ENCODE measurements at places on chromosomes 2 and 18.
A peak's percentile ranks its signal among the peaks of the same experiment; 100 is the strongest.

DNA sequence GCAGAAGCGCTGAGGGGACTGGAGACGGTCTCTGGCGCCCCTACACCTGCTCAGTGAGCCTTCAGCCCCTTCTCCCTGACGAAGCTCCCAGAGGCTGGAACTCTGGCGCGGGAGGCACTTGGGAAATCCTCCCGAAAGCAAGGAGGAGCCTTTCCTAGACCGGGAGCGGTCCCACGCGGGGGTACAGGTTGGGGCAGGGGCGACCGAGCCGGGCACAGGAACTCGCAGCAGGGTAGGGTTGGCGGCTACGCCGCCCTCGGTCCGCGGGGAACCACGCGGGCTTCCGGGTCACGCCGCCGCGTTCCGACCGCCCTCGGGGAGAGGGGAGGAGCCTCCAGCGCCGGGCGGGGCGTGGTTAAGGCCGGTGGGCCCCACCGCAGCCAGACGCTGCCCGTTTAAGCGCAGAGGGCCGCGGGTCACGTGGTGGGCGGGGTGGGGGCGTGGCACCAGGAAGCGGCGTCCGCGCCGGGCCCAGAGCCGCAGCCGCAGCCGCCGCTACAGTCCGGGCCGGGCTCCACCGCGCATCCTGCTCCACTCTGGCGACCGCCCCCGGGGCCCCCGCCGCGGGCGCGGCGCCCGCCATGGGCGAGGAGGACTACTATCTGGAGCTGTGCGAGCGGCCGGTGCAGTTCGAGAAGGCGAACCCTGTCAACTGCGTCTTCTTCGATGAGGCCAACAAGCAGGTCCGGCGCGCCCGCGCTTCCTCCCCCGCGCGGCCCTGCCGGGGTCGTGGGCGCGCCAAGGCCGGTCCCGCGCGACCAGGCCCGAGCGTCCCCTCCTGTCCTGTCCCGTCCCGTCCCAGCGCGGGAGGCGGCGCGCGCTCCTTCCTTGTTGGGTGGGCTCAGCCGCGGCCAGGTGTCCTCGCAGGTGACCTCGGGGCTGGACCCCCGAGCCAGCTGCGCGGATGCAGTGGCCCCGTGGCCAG, at the start of gene RMC1:
TSS of gene RMC1 (plus strand) at position 474 of the 925 bp plus-strand sequence. CDS start at position 582, 108 bp downstream.
- peak; percentile 57 for DNase-seq

DNA sequence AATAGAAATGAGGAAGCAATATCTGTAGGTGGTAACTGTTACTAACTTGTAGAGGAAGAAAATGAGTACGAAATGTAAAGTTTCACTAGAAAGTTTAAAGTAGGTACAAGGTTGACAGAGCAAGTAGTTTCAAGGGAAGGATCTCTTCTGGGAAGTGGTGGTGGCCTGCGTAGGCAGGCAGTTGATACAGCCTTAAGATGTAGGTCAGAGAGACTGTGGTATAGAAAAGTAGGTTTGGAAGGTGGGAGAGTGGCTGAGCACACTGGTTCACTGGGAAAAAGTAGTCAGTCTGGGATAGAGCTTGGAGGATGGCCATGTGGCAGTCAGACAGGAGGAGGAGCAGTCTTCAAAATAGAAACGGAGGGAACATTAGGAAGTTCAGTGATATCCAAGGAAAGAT, 23.5 kb downstream of the KDM3A start:
- DNase-seq, result no peak

- DNase-seq, result no peak
Measured at GRCh38 chr2:182372661-182373060, 54.2 kb downstream of the PDE1A start.

DNA sequence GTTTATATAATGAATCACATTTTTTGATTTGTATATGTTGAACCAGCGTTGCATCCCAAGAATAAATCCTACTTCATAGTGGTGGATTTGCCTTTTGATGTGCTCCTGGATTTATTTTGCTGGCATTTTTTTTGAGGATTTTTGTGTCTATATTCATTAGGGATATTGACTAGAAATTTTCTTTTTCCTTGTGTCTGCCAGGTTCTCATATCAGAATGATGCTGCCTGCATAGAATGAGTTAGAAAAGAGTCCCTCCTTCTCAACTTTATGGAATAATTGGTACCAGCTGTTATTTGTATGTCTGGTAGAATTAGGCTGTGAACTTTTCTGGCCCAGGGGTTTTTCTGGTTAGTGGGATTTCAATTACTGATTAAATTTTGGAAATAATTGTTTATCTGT, 457.4 kb upstream of the DSEL start:
- DNase-seq, result no peak

DNA sequence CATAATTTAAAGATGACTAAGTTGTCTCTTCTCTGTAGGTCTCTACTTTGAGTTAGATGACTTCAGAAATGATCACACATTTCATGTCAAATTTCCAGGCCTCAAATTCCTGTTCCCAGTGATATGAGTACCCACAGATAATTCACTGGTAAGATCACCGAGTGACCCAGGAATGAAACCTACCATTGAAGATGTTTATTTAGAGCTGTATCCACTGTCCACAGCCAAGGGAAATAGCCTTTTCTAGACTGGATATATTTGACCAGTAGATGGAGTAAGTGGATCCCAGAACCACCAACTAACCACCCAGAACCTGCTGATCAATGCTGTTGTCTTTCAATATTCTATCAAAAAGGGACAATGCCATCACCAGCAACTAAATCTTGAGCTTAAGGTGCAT, 238.8 kb downstream of the SLC8A1 start:
- no peak for DNase-seq

GRCh38 chr2:30398084-30398873, 48.8 kb upstream of the LCLAT1 start:
- no peak for DNase-seq

DNA sequence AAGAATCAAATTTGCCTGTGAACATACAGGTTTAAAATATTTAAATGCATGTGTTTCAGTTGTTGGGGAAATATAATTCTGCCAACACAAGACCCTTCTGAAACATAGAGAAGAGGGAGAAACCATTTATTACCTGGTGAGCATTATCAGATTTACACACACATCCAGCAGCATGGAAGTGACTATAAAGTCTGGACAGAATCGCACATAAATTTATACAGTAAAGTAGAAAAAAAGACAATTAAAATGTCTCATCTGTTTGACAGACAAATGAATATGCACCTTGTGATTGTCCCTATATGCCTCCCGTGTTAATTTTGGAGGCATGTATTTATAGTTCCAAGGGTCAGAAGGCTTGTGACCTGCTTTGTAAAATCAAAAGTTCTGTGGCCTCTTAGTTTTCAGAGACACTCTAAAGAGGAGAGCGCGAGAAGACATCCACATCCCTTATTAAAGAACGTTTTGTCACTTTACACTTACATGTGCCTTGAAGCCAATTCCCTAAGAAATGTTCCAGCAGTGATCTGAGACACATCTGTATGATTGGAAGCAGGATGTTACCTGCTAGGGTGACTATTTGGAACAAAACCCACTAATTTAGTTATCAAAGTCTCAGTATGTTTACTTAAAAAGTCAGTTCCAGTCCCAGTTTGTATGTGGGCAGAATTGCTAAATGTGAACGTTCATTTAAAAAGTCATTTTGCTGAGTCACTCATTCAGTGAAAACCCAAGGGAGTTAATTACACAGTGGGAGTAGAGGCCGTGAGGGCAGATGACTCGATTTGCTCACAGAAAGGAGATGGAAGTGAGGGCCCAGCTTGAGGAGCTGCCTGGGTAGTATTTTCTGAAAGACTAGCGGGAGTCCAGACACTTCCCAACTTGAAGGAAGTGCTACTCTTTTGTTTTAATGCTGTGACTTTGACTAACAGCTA, 527.6 kb upstream of the MEX3C start:
- no peak for DNase-seq

- no peak for DNase-seq
Measured at GRCh38 chr2:95269036-95269680, 5.1 kb upstream of the PROM2 start.

DNA sequence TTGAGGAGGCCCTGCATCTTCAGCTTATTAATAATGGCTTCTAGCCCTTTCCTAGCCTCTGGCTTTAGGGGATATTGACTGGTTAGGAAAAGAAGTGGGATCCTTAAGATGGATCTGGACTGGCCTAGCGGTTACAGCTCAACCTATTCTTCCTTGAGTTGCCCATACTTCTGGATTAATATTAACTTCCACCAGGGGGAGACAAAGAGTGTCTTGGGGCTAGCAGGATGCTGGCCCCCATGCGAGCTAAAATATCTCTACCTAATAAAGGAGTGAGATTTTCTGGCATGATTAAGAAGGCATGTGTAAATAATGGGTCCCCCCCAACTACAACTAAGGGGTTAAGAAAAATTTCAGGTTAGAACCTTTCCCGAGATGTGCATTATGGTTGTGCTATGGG, 23.2 kb upstream of the PLA2R1 start:
- DNase-seq, result no peak

DNA sequence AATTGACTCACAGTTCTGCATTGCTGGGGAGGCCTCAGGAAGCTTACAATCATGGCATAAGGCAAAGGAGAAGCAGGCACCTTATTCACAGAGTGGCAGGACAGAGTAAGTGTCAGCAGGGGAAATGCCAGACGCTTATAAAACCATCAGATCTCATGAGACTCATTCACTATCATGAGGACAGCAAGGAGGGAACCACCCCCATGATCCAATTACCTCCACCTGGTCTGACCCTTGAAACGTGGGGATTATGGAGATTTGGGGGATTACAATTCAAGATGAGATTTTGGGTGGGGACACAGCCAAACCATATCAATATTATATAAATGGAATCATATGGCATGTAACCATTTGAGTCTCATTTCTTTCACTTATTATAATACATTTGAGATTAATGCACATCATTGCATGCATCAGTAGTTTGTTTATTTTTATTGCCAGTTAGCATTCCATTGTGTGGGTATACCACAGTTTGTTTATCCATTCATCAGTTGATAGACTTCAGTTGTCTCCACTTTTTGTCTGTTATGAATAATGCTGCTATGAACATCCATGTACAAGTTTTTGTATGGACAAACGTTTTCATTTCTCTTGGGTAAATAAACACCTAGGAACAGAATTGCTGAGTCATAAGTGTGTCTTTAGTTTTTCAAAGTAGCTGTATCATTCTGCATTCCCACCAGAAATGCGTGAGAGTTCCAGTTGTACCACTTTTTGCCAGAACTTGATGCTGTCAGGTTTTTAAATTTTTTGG, 5.8 kb upstream of the SRBD1 start:
- DNase-seq, result no peak

DNA sequence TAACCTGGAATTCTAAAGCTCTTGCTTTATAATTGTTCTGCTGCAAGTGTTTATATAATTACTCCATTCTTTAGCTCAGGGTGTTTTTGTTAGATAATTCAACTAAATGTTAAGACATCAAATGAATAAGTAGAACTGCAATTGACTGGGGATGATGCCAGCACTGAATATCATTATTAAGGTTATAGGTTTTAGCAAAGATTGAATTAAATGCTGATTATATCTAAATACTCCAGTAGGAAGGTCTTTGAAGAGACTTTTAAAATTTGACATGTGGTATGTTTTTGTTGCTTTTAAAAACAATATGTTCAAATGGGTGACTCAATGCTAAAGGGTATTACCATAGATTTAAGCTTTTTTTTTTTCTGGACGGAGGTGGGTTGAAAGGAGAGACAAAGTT, 170.1 kb upstream of the THUMPD2 start:
- no peak for DNase-seq

GRCh38 chr2:54084600-54084999, 30.8 kb upstream of the ACYP2 start:
- DNase-seq, result no peak

DNA sequence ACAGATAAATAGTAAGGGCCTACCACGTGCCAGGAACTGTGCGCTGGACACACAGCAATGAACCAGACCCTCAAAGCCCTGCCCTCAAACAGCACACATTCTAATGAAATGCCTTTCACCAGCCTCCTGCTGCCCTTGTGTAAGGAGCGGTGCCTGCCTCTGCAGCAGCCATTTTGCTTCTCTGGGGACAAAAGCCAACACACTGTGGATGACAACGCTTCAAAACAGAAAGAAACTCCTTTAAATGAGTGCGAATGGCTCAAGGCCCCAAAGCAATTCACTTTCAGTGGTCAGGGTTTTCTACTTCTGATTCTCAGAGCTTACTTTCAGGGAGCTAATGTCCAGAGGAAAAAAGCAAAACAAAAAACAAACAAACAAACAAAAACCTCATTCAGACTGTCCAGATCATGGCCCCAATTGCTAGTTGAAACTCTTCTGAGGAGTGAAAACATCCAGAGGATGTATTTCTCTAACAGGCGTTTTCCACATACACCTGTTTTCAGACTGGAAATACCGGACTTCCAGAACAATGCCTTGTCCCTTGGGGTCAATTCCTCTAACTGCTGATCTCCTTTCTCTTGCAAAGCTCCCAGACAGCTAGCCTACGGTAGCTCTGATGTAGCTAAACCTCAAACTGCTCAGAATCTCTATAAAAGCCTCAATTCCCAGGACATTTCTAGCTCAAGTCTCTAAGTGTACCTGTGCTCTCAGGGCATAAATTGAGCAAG, 323.3 kb upstream of the ZNF521 start:
- no peak for DNase-seq

GRCh38 chr2:18412980-18413675, 147.3 kb downstream of the RDH14 start:
- no peak for DNase-seq

GRCh38 chr2:195470622-195471021, 186.4 kb upstream of the SLC39A10 start:
- no peak for DNase-seq

- DNase-seq, result no peak
Measured at GRCh38 chr2:218615868-218616315, 8.2 kb downstream of the PLCD4 start.

DNA sequence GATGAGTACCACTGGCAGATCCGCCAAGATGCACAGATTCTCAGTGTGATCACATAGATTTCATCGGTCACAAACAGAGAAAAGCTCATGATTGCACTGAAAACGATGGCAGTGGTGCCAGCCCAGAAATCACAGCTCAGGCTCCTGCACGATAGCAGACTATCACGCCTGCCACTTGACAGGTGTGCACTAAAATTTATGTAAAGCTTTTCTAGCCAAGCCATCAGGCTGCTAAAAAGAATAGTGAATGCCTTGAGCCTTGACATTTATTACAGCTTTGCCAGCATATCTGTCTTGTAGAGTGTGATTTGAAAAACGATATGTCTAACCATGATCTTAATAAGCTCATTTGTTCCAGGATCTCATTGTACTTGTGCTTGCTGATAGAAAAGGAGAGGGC, 409.5 kb upstream of the CWC22 start:
- no peak for DNase-seq

DNA sequence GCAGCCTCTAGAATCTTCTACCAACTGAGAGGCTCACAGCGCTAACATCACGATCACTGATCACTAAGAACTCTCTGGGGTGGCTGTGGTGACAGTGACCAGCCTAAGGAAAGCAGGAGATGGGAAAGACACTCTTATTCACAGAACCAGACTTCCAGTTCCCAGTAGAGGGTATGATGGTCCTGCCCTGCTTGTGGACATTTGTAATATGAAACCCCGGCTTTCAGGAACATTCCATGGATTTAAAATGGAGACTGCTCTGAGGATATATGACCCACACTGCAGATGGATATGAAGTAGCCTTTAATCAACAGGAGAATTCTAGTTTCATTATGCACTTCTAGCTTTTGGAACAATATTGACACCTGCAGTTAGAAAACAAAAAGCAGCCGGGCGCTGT, 131.8 kb downstream of the AFF3 start:
- DNase-seq, result no peak

GRCh38 chr2:654896-655295, 22.3 kb downstream of the TMEM18 start:
- no peak for DNase-seq
